K562 (cell line): ENCODE measurements at places on chromosomes 12 and 14. TPM values are rescaled to one million over a fixed set of nuclear protein-coding genes. Genes with fewer than 3 reads are reported as not detected.
A peak's percentile ranks its signal among the peaks of the same experiment; 100 is the strongest.

- no peak for DNase-seq
These were observed 852.4 kb upstream of the MDGA2 start for GRCh38 chr14:48527832-48528231.

DNA sequence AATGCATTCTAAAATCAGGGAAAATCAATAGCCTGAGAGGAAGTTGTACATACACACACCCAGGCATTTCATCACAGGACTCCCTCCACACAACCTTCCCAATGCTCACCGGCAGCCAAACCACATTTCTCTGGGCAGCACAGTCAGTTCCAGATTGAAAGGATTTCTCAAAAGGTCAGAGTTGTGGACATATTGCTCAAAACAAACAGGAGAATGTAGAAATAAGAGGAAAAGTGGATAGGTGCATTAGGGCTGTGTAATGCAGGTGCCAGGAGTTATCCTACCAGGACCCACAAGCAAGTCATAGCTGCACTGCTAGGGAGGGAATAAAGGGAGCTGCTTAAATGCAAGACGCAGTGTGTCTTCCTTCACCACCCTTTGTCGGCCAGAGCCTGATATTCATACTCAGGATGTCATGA is 62.9 kb downstream of the GCH1 start:
- DNase-seq, result no peak

The RGS6 gene
- not detected in 2 replicates for total RNA-seq

The AREL1 gene
- total RNA-seq, result 24.3 and 24.8 TPM in 2 replicates

DNA sequence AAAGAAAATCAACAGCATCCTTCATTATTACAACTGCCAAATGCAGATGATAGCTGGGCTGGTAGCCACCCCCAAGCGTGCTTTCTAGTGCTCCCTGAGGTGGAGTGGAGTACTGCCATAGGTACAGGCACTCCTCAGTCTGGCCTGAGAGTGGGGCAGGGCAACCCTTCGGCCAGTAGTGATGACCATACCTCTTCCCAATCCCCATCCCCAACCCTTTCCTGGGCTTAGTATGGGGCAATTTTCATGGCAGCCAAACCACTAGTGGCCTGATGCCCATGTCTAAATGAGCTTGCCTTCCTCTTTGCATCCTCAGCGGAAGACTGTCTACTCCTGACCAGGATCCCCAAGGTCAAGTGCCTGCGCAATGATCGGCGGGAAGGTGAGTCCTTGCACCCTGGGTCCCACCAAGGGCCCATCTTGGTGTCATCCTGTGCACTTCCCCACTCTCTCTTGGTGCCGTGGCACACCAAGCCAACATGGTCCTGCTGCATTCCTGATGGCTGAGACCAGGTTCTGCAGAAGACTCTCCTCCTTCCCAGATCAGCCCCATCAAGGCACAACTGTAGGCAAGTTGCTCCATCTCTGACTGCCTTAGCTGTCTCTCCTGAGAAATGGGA is 65.8 kb downstream of the GALNT16 start:
- peak; percentile 4 for DNase-seq

DNA sequence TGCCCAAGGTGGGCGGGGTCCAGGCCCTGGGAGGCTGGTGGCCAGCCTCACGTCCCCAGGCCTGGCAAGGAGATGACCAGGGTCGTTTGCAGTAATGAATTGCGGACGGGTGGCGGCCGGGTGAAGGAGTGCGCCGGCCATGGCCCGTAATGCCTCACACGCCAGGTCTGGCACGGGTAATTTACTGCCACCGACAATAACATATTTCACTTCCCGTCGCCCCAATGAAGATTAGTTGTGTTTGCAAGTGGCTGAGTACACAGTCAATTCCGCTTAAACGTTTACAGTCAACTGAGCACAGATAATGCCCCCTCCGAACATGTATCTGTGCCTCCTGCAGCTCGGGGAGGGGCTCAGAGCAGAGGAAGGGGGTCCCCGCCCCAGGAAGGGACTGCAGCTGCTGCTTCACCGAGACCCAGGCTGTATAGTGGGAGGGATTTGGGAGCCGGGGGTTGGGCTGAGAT is 48.3 kb downstream of the MVK start:
- DNase-seq, result no peak

DNA sequence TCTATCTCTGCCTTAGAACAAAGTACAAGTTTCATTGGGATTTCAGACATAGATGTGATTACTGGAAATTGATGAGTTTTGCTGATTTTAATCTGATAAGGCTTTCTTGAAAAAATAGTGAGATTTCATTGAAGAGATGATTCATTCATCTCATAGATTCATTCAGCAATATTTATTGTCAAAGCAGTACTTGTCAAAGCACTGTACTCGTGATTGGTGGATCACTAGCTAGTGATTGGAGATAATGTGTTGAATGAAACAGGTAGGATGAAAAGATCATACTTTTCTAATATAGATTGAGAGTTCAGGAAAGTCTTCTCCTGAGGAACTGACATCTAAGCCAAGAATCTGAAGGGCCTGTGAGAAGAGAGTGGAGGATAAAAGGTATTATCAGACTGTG is 71.0 kb downstream of the KTN1 start:
- no peak for DNase-seq

- DNase-seq, result no peak
These were observed 5.3 kb downstream of the HSD17B6 start for GRCh38 chr12:56768424-56768823.

The YARS2 gene
- total RNA-seq, result 24.2 and 25.1 TPM in 2 replicates

- DNase-seq, result no peak
These were observed 169.2 kb downstream of the SYT1 start for GRCh38 chr12:79033788-79034187.

GRCh38 chr12:8823565-8824300 is 1.3 kb downstream of the A2ML1 start:
- DNase-seq, result peak; percentile 63

GRCh38 chr14:91315844-91316267 is 71.4 kb upstream of the GPR68 start:
- DNase-seq, result no peak

GRCh38 chr12:120092551-120093335 is 23.8 kb downstream of the RAB35 start:
- no peak for DNase-seq

DNA sequence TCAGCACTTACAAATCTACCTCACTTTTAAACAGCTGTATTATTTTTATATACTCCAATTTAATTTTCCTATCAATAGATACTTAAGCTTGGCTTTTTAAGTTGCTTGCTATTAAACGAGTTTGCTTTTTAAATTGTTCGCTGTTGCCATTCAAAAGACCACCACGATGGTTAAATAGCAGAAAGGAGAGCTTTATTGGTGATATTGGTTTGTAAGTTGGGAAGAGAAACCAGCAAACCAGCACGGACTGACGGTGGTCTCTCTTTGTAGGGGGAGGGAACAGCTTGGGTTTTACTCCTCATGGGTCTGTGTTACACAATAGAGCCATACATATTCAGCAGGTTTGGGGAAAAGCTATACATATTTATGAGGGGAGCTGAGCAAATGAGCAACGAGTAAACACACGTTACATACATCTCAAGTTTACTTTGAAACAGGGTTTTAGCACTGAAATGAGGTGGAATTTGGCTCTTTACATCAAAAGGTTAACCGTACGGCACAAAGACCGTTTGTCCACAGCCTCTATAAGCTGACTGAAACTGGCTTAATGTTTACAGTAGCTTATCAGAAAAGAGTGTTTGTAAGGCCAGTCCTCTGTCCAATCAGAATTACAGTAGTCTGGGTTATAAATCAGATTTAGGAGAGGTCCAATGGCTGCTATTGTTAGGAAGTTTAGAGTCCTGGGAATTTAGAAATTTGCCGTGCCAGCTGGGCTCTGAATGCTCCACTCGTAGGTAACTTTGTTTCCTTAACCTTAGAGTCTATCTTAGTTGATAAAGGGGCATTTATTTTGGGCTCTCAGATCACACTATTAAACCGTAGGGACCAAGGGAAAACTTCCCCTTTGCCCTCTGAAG is 69.7 kb upstream of the DHRS4 start:
- DNase-seq, result no peak

DNA sequence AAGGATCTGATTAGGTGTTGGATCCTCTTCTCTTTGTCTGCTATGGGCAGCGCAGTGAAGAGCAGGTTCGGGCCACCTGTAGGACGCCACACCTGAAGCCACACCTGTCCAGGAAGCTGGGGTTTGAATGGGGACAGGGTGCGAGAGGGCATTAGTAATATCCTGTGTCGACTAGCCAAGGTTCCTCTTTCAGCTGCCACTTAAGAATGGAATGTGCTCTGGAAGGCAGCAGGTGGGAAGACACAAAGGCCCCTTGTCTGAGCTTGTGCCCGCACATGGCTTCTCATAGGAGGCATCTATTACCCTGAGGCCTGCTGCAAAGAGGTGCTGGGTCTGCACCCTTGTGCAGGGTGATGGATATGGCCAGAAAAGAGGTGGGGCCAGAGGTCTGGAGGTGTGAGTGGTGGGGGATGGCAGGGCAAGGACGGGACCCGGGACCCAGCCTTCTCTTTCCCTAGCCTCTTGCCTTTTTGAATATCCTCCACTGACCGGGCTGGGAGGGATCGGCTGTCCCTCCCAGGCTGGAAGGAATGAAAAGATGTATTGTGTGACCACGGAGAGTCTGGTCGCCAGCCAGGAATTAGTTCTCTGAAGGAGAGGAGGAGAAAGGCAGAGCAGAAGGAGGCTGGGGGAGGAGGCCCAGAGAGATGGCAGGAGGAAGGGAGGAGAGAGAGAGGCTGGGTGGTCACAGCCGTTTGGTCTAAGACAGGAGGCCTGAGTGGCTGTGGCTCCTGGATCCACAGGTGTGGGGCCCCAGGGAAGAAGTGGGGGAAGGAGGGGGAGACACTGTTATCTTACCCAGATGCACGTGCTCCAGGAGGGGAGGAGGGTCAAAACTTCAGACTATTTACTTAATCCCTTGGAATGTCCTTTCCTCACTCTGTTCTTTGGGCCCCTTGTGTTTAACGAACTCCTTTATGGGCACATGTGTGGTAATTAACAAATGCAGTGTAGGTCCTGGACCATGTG is 101.5 kb downstream of the SMOC1 start:
- DNase-seq, result no peak

The HOXC9 gene
- total RNA-seq, result 9.3 and 9.9 TPM in 2 replicates

GRCh38 chr12:91877022-91877421 is 268.6 kb downstream of the BTG1 start:
- DNase-seq, result no peak

- no peak for DNase-seq
These were observed 739 bp upstream of the USP44 start for GRCh38 chr12:95551913-95552516.

GRCh38 chr14:71333705-71334104 is 426.4 kb downstream of the PCNX1 start:
- no peak for DNase-seq
